ENCODE measurements at places on chromosomes 5 and 9. TPM values are rescaled to one million over a fixed set of nuclear protein-coding genes. Genes with fewer than 3 reads are reported as not detected.

The MAMDC4 gene
- 5.3 TPM for polyA plus RNA-seq

The TEX53 gene
- polyA plus RNA-seq = not detected

The FAM169A gene
- polyA plus RNA-seq = 2.1 TPM

The CTNND2 gene
- polyA plus RNA-seq = not detected

The SOHLH1 gene
- polyA plus RNA-seq = not detected

DNA sequence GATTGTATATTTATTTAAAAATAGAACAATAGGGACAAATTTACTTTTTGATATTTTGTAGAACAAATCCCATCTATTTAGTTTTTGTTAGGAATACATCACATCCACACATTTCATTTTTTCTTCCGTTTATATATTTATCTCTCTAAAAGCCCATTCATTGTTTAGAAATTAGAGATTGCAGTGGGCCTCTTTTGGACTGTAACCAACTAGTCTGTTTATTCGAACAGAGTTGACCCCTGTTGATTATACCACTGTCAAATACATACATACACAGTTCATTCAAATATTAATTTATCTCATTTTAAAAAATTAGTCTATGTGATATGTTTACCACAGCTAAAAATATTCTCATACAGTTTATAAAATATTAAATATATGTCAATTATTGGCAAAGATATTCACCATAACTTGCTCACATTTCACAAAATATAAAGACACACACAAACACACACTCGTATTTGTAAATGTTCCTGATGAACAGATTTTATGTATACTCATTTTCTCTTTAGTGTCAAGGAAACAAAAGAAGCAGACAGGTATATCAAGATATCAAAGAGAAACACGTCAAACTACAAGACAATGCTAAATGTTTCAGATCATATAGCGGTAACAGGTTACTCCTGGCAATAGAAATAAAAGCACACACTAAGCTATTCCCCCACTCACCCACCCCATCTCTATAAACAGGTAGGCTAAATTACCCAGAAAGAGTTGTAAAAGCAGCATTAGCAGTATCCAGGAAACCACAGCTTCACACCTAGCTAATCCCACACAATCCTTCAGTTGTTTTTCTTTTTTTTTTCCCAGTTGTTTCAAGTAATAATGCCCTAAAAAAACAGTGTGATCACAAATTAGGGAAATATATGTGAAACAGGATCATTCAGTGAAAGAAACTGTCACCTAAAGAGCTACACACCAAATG is 283.9 kb downstream of the ADAMTS6 start:
- H3K27me3 ChIP-seq = no peaks in the 10 kb centered on the region
- no peak overlapping the region for H3K4me3 ChIP-seq
- H3K27ac ChIP-seq = no peak overlapping the region
- no peak for DNase-seq

DNA sequence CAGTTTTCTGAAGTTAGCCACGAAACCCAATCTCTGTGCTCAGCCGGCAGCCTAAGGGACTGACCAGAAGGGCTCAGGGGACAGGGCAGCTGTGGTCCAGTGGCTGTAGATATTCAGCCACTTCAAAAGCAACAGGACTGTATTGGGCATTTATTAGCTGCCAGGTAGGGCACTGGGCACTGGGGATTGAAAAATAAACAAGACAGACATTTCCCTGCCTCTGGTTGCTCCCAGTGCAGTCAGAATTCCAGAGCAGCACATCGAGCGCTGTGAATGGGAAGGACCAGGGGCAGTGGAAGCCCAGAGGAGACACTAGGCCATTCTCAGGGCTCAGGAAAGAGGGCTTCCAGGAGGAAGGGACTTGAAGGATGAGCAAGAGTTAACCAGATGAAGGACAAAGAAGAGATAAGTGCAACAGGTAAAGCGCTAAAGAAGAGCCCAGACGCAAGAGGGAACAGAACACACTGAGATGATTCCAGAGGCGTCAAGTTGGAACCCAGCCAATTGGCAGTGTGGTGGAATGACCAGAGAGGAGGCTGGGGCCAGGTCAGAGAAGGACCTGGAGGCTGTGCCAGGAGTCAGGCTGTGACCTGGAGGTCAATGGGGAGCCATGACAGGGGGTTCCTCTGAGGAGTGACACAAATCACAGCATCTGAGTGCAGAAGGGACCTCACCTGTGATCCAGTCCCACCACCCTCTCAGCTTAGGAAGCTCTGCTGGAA is 122.5 kb upstream of the ZNF618 start:
- H3K27ac ChIP-seq = no peak overlapping the region
- no peaks in the 10 kb centered on the region for H3K4me1 ChIP-seq
- no peaks in the 10 kb centered on the region for H3K36me3 ChIP-seq

DNA sequence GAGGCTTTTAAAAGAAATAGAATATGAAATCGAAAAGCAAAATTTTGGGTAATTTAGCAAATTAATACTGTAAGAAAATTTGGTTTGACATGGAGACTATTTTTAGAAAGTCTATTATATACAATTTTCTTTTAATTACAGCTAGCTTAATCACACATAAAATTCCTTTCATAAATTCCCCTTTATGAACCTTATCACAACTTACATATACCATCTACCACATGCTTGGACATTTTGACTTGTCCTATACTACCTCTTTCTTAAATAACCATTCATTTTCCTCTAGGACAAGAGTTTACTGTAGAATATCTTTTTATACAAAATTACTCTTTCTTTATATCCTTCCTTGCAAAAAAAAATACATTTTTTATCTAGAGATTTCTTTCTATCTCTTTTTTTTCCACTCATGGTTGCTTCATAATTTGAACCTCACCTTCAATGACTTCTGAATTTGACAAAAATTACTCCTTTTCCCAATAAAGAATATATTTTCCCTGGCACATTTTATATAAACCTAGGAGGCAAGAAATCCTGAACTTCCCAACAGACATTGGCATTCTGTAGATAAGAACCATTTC is 34.0 kb upstream of the SYK start:
- peaks cover 39% of the 10 kb centered on the region for H3K4me1 ChIP-seq
- no peaks in the 10 kb centered on the region for H3K36me3 ChIP-seq
- H3K27ac ChIP-seq = no peak overlapping the region
- no peaks in the 10 kb centered on the region for H3K27me3 ChIP-seq
- DNase-seq = no peak

DNA sequence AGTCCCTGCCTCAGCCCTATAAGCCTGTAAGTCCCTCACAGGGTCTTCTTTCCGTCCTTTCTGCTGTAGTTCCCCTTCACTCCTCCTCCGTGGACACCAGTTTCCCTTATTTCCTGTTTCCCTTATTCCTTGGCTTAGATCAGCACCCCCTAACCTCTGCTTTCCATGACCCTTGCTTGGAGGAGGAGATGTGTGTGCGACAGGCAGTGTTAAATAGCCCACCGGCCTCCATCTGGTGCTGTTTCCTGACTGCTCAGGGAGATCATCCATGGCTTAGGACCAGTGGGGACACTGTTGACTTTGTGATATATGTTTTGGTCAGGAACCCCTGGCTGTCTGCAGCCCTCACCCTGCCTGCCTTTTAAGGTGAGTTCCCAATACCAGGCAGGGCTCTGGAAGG is 34.1 kb upstream of the PSD2 start:
- H3K27me3 ChIP-seq = no peaks in the 10 kb centered on the region
- no peak overlapping the region for H3K27ac ChIP-seq
- DNase-seq = peak; percentile 14
- peaks cover 52% of the 10 kb centered on the region for H3K4me1 ChIP-seq
- no peaks in the 10 kb centered on the region for H3K36me3 ChIP-seq
- H3K4me3 ChIP-seq = no peak overlapping the region

- no peaks in the 10 kb centered on the region for H3K4me1 ChIP-seq
- no peaks in the 10 kb centered on the region for H3K27me3 ChIP-seq
- DNase-seq = no peak
- H3K36me3 ChIP-seq = no peaks in the 10 kb centered on the region
These were observed 233.2 kb downstream of the SPATA31A1 start for GRCh38 chr9:39588500-39589137.

GRCh38 chr5:176823869-176824412 is 13.6 kb downstream of the UNC5A start:
- no peak overlapping the region for H3K4me3 ChIP-seq
- no peaks in the 10 kb centered on the region for H3K4me1 ChIP-seq
- DNase-seq = no peak
- no peak overlapping the region for H3K27ac ChIP-seq

GRCh38 chr5:60883229-60883628 is 39.2 kb upstream of the ELOVL7 start:
- no peak for DNase-seq
- H3K4me3 ChIP-seq = no peak overlapping the region
- no peaks in the 10 kb centered on the region for H3K36me3 ChIP-seq

DNA sequence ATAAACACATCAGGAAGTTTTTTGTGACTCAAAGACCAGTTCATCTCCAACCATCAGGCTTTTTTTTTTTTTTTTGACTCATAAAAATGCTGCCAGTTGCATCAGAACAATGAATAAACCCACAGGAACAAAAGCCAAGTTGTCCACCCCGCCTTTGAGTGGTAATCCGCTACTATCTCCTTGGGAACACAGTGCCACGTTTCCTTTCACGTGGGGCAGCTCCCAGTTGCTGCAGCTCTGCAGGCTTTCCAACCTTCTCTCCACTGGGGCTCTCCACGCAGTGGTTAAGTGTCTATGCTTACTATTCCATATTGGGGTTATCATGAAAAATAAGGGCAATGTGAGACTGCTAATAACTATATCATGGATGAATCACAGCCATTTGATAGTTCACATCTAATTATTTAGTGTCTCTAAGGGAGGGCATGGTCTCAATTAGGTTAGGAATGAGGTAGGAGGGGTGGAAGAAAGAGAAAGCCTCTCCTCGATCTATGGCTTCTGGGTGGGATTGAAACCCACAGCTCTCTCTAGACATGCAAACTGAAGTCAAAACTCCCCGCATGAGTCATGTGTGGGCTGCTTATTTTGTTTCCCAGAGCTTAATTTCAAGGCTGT is 55.8 kb upstream of the ACTBL2 start:
- no peak overlapping the region for H3K27ac ChIP-seq
- H3K4me1 ChIP-seq = no peaks in the 10 kb centered on the region
- DNase-seq = no peak
- H3K36me3 ChIP-seq = no peaks in the 10 kb centered on the region
- no peak overlapping the region for H3K4me3 ChIP-seq

DNA sequence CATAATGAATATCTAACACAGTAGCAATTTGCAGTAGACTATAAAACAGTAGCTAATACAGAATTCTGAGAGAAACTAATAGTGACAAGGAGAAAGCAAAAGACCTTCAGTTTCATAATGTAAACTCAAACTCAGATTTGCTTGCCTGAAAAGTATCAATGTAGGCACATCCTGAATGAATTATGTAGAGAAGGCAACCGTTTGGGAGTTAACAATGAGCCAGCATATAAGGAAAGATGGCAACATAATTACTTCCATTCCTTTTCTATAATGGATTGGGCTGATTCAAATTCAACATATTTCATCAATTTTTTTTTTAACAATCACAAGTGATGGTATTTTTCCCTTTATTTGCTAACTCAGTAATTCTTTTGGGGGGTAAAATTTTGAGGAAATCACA is 261.6 kb downstream of the SEMA5A start:
- no peak overlapping the region for H3K27ac ChIP-seq
- DNase-seq = no peak
- no peaks in the 10 kb centered on the region for H3K36me3 ChIP-seq
- H3K4me3 ChIP-seq = no peak overlapping the region
- H3K27me3 ChIP-seq = no peaks in the 10 kb centered on the region
- H3K4me1 ChIP-seq = no peaks in the 10 kb centered on the region

DNA sequence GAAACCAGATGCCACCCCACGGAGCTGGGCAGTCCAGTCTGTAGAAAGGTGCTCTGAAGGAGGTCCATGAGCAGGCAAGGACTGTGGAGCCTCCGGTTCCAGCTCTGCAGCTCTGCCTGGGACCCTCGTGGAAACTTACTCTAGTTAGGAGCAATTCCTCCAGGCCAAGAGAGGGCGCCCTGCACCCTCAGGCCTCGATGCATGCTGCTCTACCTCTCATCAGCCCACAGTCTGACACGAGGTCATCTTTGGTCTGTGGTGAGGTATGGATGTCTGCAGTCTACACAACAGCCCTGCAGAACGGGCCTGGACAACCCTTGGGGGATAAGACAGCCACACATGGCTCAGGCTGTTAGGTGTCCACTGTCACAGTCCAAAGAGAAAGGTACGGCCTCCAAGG is 50.6 kb upstream of the UBTD2 start:
- H3K36me3 ChIP-seq = no peaks in the 10 kb centered on the region
- no peak overlapping the region for H3K27ac ChIP-seq
- no peaks in the 10 kb centered on the region for H3K4me1 ChIP-seq

DNA sequence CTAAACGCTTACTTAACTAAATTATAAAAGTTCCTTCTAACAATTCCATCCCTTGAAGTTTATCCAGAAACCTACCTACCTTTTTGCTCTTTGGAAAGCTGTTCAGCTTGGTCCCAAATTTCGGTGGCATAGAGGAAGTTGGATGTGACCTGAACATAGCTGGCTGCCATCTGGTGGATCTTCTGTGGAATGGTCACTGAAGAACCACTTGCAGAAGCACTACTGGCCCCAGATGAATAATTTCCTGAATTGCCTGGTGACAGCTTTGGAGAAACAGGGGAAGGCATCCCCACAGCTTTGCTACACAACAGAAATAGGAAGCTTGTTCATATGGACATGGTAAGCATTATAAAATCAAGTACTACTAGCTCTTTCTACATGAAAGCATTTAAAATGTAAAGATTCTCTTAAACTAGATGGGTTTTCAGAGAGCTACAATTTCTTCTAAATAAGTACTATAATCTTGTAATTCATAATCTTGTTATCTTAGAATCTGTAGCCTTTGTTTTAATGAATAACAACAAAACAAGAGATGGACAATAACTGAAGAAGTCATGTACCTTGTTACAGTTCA is 9.9 kb downstream of the LEAP2 start:
- no peaks in the 10 kb centered on the region for H3K27me3 ChIP-seq
- peak; percentile 69 for DNase-seq
- H3K4me3 ChIP-seq = no peak overlapping the region
- H3K36me3 ChIP-seq = peaks cover 29% of the 10 kb centered on the region

GRCh38 chr9:72897069-72897649 is 55.7 kb downstream of the ALDH1A1 start:
- H3K4me1 ChIP-seq = no peaks in the 10 kb centered on the region
- no peak overlapping the region for H3K27ac ChIP-seq
- H3K36me3 ChIP-seq = no peaks in the 10 kb centered on the region
- DNase-seq = no peak
- H3K4me3 ChIP-seq = no peak overlapping the region

DNA sequence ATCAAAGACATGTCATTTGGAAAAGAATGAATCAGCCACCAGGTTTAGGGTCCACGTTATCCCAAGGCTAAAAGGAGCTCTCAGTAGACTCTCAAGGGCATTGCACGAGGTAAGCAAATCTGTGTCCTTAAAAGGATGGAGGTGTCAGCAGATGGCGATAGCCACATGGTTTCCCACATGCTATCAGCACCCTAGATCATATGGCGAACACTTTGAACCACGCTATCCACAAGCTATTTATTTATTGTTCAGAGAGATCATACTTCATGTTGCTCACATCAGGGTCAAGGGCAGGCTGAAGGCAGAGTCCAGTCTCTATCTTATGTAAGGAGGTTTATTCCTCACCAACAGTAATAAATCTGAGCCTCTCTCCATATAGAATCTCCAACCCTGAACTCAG is 43.7 kb downstream of the CDH6 start:
- H3K4me1 ChIP-seq = no peaks in the 10 kb centered on the region
- H3K4me3 ChIP-seq = no peak overlapping the region
- no peaks in the 10 kb centered on the region for H3K27me3 ChIP-seq
- no peaks in the 10 kb centered on the region for H3K36me3 ChIP-seq
- H3K27ac ChIP-seq = no peak overlapping the region

GRCh38 chr5:95241161-95241560 is 43.7 kb downstream of the MCTP1 start:
- H3K36me3 ChIP-seq = no peaks in the 10 kb centered on the region
- DNase-seq = no peak
- H3K4me3 ChIP-seq = no peak overlapping the region
- no peaks in the 10 kb centered on the region for H3K27me3 ChIP-seq

All from B cell (primary cell).